Globus pallidus (tissue), 1 donor: ENCODE measurements at places on chromosomes 4 and X.

GRCh38 chr4:106343865-106344646 is 24.5 kb downstream of the GIMD1 start:
- DNase-seq = no peak

- no peak for DNase-seq
Measured at GRCh38 chr4:69833251-69833650, 26.7 kb downstream of the SULT1E1 start.

- DNase-seq = no peak
Measured at GRCh38 chrX:132001127-132001526, 22.0 kb upstream of the STK26 start.

GRCh38 chr4:88706574-88706973 is 8.9 kb upstream of the NAP1L5 start:
- peak; percentile 79 for DNase-seq
